ENCODE measurements at places on chromosomes 12 and 14.

DNA sequence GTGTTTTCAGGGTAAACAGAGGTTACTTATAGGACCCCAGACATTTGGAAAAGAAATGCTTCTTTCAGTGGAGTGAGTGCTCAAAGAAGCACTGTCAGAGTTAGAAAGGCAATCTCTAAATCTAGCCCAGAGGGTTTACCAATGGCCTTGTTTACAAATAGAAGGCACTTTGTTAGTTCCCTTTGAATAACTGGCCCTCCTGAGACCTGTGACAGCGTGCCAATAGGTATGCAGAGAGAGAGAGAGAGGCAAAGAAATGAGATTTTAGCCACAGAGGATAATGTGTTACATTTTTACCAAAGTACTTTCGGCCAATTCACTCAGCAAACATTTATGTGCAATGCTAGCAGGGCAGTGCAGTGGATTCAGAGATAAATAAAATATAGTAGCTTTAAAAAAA lies 41.9 kb downstream of the TPH2 start:
- no peak for DNase-seq

- DNase-seq, result no peak
Measured at GRCh38 chr12:9347328-9348127, 139.3 kb upstream of the PZP start.

DNA sequence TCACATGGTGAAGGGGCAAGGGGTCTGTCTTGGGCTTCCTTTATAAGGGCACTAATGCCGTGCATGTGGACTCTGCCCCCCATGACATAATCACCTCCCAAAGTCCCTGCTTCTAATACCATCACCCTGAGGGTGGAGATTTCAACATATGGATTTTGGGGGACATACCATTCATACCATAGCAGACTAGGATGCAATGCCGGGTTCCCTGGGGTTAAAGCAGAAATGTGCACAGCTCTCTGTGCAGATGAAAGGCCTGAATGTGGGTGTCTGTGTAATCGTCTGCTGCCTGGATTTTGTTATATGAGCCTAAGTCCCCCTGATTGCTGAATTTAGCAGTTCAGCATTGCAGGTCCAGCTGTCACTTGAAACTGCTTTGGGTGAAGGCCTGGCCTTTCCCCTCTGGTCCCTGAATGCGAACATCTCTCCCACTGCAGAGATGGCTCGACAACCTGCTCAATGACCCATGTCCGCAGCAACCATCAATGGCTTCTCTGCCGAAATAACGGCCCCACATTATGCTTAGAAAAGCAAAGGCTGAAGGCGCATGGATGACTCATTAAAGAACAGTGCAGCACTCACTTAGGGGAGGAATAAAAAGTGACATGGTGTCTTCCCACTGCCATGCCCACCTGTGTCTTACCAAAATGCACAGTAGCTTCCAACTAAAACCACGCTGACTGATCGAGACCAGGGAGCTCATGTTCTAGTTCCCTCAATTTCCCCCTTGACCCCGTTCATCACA lies 286.3 kb downstream of the DPF3 start:
- no peak for DNase-seq

- DNase-seq, result no peak
Measured at GRCh38 chr14:67444395-67444794, 32.4 kb upstream of the PLEK2 start.

DNA sequence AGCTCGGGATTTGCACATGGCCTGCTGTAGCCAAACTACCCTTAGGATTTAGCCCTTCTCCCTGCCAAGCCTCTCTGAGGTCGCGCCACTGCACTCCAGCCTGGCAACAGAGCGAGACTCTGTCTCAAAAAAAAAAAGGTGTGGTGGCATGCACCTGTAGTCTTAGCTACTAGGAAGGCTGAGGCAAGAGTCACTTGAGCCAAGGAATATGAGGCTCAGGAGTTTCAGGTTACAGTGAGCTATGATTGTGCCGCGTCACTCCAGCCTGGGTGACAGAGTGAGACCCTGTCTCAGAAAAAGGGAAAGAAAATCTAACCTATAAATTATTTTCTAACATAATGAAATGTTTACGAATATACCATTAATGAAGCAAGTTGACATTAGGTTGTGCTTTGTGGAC lies 29.7 kb downstream of the ESRRB start:
- no peak for DNase-seq

GRCh38 chr12:56151672-56152131 lies 685 bp upstream of the MYL6B start:
- peak; percentile 17 for DNase-seq

- DNase-seq, result no peak
Measured at GRCh38 chr14:100176811-100177327, 17.4 kb upstream of the DEGS2 start.

- no peak for DNase-seq
Measured at GRCh38 chr14:34804933-34805332, 70.2 kb downstream of the BAZ1A start.

- no peak for DNase-seq
Measured at GRCh38 chr12:115598871-115599811, 678.4 kb downstream of the MED13L start.

- no peak for DNase-seq
Measured at GRCh38 chr14:101062065-101062450, 158.5 kb upstream of the RTL1 start.

DNA sequence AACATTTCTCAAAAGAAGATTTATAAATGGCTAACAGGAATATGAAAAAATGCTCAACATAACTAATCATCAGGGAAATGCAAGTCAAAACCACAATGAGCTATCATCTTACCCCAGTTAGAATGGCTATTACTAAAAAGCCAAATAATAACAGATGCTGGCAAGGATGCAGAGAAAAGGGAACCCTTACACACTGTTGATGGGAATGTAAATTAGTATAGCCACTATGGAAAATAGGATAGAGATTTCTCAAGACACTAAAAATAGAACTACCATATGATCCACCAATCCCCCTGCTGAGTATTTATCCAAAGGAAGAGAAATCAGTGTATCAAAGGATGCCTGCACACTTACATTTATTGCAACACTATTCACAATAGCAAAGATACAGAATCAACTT lies 58.3 kb downstream of the GUCY2C start:
- no peak for DNase-seq

DNA sequence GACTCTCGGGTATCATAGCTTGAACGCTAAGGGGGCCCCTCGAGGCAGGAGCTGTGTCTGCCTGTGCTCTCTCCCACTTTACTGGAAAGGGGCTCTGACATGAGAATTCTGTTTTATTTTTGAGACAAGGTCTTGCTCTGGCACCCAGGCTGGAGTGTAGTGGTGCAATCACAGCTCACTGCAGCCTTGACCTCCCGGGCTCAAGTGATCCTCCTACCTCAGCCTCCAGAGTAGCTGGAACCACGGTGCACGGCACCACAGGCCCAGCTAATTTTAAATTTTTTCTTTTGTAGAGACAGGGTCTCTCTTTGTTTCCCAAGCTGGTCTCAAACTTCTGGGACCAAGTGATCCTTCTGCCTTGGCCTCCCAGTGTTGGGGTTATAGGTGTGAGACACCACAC lies 77.7 kb downstream of the PAPOLA start:
- no peak for DNase-seq

DNA sequence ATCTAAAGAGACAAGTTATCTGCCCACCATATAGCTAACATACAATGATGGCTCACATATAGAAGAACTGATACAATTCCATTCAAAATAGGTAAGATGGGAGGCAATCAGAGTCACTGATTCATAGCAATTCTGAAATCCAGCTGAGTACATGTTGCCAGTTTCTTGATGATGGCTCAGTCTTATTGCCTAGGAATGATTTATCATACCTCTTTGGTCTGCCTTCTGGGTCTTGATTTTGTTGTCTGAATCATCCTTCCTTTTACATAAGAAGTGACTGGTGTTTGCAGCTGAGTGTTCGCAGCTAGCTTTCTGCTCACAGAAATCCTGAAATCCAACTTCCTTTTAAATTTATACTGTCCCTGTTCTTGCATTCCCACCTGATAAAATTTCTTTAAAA lies 463.2 kb upstream of the MGAT4C start:
- DNase-seq, result no peak

- no peak for DNase-seq
Measured at GRCh38 chr12:76790564-76791552, 26.9 kb downstream of the ZDHHC17 start.

DNA sequence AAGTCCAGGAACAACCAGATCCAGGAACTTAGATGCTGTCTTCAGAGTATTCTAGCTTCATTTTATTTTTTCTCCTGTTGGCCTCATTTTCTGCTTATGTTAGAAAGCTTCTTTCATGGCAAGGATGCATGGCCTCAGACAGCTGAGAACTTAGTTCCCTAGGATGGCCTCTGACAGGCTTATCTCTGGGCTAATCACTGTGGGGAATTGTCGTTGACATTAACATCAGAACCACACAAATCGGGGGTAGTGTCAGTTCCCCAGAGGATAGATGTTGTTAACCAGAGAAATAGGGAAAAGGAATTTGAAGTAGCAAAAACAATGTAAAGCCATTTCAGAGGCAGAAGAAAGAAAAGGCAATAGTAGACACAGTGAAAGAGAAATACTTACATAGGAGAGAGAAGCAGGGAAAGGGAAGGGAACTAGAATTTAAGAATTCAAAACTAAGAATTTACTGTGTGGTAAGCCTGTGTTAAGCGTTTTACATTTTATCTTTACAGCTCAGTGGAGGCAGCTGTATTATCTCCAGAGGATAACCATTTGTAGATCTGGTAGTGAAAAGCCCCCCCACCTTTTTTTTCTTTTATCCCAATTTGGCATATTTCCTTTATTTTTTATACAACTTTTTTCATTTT lies 21.8 kb downstream of the FUT8 start:
- DNase-seq, result no peak

- DNase-seq, result no peak
Measured at GRCh38 chr14:21626491-21627230, 8.1 kb downstream of the OR10G2 start.

GRCh38 chr14:89828471-89829165 lies 125.9 kb downstream of the EFCAB11 start:
- no peak for DNase-seq

- DNase-seq, result no peak
Measured at GRCh38 chr12:57521525-57522010, 1.1 kb upstream of the MBD6 start.

- no peak for DNase-seq
Measured at GRCh38 chr12:113903381-113903863, 62.7 kb downstream of the RBM19 start.

DNA sequence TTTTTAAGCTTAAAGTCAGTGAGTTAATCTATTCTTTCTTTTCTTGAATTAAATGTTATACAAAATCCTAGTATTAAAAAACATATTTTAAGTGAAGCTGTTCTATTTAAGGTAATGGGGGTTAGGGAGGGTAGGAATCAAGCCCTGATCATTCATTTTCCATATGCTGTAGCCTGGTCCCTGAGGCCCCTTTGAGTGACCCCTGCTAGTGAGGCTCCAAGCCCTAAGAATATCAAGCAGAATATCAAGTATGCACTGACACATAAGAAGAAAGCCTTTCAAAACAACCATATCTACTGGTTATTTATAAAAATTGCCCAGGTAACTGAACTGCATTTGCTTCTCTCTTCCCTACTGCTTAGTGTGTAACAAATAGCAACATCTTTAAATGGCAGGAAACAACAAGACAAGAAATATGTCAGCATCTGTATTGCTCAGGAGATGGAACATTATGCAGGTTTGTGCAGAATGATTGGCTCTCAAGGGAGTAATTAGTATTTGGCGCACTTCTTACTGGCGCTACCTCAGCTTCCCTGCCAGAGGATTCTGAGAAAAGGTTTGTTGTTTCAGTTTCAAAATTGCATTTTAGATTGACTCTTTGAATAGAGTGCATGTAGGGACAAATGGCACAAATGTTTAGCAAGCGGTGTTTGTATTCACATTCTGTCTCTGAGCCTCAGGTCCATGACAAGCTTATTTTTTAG lies 223.0 kb downstream of the DUSP6 start:
- no peak for DNase-seq

DNA sequence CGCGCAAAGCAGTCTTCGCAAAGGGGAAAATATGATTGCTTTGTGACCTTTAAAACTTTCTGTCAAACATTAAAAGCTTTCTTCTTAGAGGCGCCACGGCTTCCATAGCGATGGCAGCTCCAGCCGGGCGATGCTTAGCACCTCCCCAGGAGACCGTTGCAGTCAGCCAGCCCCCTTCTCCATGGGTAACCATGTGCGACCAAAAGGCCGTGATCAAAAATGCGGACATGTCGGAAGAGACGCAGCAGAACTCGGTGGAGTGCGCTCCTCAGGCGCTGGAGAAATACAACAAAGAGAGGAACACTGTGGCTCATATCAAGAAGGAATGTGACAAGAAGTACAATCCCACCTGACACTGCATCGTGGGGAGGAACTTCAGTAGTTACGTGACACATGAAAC lies 12.7 kb upstream of the STON2 start:
- no peak for DNase-seq

GRCh38 chr12:52848661-52849255 lies at the start of gene KRT78:
Gene KRT78, minus strand, starts transcription at chr12:52848994. Its CDS starts 64 bp downstream, at chr12:52848930.
- DNase-seq, result no peak

DNA sequence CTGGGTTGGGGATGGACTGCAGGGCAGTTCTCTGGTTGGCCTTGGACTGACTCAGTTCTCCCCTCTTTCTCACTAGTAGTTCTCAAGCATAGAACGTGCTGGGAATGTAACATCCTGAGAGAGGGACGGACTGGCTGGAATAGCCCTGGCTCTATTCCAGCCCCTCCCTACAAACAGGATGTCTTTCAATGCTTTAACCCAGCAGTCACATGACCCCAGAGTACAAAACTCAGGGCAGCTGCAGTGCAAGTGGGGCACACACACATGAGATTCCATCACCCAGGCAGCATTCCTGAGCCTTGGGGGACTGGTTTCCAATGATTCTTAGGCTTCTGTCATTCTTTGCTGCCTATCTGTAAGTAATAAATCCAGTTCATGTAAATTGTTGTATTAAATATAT lies 1.6 kb upstream of the ACOT6 start:
- DNase-seq, result no peak

- no peak for DNase-seq
Measured at GRCh38 chr12:88469154-88469553, 111.1 kb downstream of the KITLG start.

DNA sequence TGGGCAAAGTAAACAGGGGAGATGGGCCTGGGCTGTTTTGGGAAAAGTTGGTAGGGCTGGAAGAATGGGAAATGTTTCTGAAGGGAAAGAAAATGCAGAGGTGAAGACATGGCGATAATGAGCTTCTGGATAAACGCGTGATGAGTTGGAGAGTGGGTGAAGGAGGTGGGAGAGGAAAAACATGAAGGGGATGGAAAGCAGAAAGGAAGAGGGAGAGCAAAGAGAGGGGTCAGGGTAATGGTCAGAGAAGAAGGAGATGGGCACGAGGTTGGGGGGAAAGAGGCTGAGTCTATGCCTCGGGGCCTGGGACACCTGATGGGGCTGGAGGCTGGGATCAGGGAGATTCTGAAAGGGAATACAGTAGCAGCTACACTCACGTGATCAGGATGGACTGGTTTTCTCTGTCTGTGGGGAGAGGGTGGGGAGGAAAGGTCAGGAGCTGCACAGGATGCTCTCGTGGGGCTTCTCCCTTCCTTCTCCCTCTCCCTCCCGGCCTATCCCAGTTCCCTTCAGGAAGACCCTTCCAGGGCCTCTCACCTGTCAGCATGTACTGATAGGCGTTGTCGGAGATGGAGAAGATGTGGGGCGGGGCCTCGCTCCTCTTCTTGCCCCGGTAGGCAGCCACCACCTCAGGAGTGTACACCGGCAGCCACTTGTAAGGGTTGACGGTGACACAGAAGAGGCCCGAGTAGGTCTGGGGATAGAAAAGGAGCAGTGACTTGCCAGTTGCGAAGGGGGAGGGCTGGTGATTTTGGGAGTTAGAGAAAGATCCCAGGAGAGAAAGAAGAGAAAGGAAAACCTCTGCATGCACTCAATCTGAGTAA lies 3.1 kb downstream of the MYH7 start:
- DNase-seq, result no peak
